ENCODE measurements at places on chromosomes 2 and 18. TPM values are rescaled to one million over a fixed set of nuclear protein-coding genes. Genes with fewer than 3 reads are reported as not detected.

Gene C2orf92
- 2.6 TPM for total RNA-seq

DNA sequence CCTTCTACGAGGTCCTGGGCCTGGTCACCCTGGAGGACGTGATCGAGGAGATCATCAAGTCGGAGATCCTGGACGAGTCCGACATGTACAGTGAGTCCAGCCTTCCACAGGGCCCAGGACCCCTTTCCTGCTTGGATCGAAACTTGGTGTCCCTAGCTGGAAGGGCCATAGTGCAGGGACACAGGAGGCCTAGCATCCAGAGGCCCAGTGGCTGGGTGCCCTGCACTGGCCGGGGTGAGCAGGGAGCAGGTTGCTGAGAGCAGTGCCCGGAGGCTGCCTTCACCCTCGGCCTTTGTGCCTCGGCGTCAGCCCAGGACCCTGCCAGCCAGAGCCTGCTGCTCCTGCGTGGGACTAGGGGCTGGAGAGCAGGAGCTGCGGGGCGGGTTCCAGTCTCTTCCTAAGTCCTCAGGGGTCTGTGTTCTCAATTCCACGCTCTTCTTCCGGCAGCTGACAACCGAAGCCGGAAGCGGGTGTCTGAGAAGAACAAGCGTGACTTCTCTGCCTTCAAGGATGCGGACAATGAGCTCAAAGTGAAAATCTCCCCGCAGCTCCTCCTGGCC lies 18.9 kb upstream of the CNNM3 start:
- DNase-seq = no peak

- DNase-seq = no peak
Measured at GRCh38 chr18:59272221-59272888, 899 bp downstream of the RAX start.

Gene GDF7
- 12.2 TPM for total RNA-seq

Gene KLHL30
- total RNA-seq = 0.43 TPM

Gene TMEM247
- total RNA-seq = 0.32 TPM

Data from fibroblast of villous mesenchyme (primary cell).